Glomerular endothelial cell (primary cell): ENCODE measurements at places on chromosomes 3 and 15. TPM values are rescaled to one million over a fixed set of nuclear protein-coding genes. Genes with fewer than 3 reads are reported as not detected.

The GOLGA6D gene
- total RNA-seq, result not detected in 2 replicates

The CHRNA7 gene
- total RNA-seq, result 2.3 and 4.8 TPM in 2 replicates

The EXD1 gene
- total RNA-seq, result 0.53 TPM in 1 of 2 replicates, not detected in the other

The ABCF3 gene
- total RNA-seq, result 41.5 and 65.8 TPM in 2 replicates

The CTXN2 gene
- total RNA-seq, result not detected in 2 replicates

The STRIT1 gene
- not detected in 2 replicates for total RNA-seq

The GOLGA6L6 gene
- total RNA-seq, result not detected in 2 replicates

The DPPA2 gene
- not detected in 2 replicates for total RNA-seq

The TNNC1 gene
- total RNA-seq, result not detected in 2 replicates

The ATP10A gene
- total RNA-seq, result 1.1 and 10.0 TPM in 2 replicates
